ENCODE measurements at places on chromosomes 4 and X.
A peak's percentile ranks its signal among the peaks of the same experiment; 100 is the strongest.

DNA sequence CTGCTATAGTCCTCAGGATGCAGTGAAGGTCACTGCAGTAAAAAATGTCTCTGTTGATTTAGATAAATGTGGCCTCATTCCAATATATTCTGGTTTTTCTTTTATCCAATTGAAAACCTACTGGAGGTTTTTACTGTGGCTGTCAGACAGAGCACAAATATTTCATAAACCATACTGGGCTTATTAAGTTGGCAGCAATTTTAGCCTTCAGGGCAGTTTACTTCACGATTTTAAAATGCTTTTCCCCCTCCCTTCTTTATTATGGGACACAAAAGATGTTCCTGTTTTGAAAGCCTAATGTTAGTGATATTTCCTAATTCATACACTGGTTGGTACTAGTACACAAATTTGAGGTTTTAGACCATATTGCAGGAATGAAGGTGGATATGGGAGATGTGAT lies 939.4 kb downstream of the C4orf33 start:
- no peak for DNase-seq

DNA sequence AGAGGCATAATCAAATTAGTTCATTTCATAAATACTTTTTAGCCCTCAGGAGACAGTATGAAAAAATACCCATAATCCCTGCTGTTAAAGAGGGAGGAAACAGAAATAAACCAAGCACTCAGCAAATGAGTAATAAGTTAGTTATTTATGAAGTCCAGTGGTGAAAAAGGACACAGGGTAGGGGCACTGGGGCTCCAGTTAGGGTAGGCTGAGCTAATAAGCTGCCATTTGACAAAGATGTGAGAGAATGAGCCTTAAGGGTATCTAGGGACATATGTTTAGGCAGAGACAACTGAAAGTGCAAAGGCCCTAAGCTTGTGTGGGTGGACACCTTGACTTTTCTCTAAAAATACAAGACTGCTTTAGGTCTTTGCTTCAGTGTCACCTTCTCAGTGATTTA lies 94.4 kb downstream of the IL15 start:
- no peak for DNase-seq

GRCh38 chr4:87029356-87029755 lies 94.5 kb downstream of the AFF1 start:
- no peak for DNase-seq

GRCh38 chr4:89994176-89994873 lies 99.7 kb downstream of the MMRN1 start:
- no peak for DNase-seq

DNA sequence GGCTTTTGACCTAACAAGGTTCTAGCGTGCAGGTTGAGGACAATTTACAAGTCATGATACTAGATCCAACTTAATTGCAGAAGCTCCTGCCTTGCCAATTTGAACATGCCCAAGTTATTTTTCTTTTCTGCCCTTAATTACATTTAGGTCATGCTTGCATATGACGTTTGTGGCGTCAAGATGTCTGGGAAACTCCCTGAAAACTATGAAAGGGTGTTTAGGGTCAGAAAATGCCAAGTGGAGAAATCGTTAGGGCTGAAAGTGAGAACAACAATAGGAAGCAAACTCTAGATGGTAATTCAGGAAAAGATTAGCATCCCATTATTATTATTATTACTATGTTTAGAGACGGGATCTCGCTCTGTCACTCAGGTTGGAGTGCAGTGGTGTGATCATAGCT lies 38.2 kb upstream of the PLAC8 start:
- peak; percentile 5 for DNase-seq

GRCh38 chrX:84153538-84153937 lies 34.5 kb downstream of the RPS6KA6 start:
- no peak for DNase-seq

DNA sequence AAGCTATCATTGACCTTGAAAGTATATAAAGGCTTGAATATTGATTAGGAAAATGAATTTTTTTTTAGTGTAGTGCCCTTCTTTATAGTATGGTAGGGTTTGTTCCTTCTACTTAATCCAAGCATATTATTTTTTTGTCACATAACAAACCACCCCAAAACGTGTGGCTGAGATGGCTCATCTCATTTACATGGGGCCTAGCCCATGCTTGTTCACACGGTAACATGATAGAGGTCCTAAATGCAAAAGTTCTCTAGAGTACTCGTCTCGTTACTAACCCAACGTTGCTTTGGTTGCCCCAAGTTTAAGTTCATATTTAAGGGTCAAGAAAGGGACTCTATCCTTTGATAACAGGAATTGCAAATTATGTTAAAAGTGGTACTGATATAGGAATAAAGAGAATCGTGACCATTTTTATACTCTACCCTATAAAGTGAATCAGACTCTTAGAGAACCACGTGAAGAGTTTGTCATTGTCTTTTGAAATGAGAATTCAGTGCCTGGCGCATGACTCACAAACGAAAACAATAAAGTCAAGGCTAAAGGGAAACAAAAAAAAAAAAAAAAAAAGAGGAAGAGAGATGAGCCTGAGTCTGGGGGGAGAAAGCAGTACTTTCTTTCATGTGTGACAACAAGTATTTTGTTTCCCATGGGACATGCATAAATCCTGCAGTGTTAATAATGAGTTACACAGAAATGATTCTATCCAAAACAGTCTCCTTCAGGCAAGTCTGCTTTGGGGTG lies 402.8 kb upstream of the NWD2 start:
- DNase-seq, result no peak
